ENCODE measurements at places on chromosomes 5 and 9.
A peak's percentile ranks its signal among the peaks of the same experiment; 100 is the strongest.

DNA sequence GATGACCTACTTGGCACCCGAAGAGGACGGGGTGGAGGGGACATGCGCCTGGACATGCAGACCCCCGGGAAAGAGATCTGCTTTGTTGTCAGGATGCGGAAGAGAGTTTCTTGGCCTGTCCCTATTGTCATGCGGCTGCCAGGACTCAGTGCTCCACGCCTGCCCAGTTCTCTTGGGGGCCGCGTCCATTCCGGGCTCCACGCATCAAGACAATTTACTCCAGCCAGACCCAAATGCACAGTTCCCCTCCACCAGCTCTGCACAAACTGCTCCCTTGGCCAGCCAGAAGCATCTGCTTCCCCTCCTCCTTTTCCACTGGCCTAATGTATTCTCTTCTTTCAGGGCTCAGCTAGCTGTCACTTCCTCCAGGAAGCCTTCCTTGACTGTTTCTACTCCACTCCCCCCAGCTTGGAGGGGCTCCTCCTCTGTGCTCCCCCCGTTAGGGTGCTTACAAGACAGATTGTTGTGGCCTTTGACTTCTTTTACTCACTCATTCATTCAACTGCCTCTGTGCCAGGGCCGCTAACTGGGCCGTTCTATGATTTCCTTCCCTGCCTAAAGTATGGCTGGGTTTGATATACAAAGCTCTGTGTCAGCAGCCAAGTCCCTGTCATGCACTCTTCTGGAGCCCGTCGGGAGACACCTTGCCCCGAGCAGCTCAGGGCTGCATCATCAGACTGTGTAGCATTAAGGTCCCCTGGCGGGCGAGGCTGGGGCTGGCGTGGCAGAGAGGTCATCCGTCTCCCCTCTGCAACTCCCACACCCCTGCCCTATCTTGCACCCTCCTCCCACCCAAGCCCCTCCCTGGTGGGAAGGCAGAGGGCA, 6.6 kb downstream of the FIBCD1 start:
- DNase-seq: no peak

GRCh38 chr5:103918668-103919367, 356.2 kb upstream of the NUDT12 start:
- no peak for DNase-seq

DNA sequence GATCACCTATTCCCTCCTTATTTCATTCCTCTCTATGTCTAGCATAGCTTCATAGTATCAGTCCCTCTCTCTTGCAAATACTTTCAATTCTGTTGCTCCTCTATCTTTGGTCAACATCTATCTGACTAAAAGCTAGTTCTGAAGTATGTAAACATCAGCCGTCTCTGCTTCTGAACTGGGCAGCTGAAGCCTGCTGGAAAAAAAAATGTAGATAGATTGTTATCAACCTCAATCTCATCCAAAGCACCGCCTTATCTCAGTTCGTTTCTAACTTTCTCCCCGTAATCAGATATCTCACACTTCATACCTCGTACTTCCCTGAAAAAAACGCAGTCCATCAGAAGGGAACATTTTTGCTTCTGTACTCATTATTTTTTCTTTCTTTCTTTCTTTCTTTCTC, 4.5 kb upstream of the SEMA6A start:
- no peak for DNase-seq

DNA sequence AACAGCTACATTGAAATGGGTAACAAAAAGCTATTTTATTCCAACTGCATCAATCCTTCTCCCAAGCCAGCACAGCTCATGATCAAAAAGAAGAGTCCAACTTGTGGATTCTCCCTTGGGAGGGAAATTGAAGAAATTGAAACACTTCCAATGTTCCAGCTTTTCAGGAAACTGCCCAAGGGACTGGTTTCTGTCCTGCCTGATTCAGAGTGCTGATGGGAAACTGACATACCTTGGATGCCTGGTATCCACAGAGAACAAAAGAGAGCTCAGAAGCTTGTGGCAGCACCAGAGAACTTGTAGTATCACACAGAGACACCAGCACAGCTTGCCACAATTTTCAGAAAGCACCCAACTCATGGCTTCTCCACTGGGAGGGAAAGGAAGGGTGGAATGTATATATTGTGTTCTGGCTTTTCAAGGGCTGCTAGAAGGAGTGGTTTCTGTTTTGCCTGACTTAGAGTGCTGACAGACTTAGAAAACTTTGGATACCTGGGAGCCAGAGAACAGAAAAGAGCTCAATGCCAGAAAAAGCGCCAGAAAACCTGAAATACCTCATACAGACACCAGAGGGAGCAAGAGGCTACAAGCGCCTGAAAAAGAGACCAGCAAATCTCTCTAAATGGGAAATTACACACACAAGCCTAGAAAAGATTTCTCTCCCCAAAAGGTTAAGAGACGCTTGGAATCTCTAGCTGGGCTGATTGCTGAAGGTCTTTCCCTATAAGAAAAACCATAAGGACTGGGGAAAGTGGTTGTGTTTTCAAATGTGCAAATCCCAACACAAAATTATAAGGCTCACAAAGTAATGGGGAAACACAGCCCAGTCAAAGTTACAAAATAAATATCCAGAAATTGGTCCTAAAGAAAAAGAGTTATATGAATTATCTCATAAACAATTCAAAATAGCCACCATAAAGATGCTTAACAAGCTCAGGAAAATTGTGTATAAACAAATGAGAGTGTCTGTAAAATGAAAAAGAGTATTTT, 178.8 kb downstream of the SPOCK1 start:
- peak; percentile 75 for DNase-seq

- no peak for DNase-seq
Observed at GRCh38 chr5:159101685-159102084, 2.0 kb upstream of the EBF1 start.

GRCh38 chr9:120612218-120612617, 32.3 kb upstream of the CDK5RAP2 start:
- DNase-seq: no peak

- no peak for DNase-seq
Observed at GRCh38 chr5:43581398-43581797, 21.6 kb upstream of the NNT start.

All from GM13976 (cell line).